Choroid plexus epithelial cell (primary cell): ENCODE measurements at places on chromosomes 5 and 9.

DNA sequence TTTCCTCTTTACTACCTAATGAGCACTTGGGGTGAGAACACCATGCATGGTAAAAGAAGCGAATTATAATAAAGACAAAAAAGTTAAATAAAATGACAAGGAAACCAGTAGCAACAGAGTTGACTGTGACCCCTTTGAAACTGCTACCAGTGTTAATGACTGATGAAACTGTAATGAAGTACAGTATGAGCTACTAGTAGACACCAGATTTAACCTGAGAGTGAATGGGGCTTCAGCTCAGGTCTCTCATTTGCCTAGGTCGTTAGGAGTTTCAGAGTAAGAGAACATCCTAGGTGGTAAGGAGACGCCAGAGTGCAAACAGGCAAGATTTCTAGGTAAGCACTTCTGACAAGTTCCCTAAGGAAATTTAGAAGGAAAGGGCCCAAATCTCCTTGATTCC lies 346.4 kb downstream of the BNC2 start:
- no peak for DNase-seq

GRCh38 chr5:11385251-11385900 lies 518.9 kb downstream of the CTNND2 start:
- DNase-seq: no peak

DNA sequence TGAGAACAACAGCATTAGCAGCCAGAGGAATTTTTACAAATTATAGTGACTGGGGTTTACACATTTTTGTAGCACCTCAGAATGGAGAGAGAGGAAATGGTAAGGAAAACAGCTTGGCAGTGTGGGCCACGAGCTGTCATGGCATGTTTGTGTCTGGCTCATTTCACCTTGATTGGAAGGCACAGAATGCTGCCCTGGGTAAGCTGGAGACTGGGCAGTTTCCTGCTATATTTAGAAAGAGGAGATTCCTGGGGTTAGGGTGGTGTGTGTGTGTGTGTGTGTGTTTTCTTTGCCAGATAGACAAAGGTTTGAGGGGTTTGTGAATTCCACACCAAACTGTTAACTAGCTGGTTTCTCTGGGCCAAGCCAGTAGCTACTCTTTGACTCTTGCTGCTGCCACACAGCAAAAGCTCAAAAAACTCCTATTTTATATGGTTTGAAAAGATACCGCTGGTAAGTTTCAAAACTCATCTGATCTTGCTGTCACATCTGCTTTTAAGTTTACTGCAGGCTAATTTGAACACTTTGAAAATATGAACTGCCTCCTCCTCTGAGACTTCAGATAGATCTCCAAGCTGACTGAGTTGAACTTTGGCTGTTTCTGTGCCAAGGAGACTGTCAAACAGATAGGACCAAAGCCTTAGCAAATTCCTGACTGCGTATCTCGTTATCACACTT lies 9.1 kb downstream of the ARHGAP26 start:
- DNase-seq: peak; percentile 45

DNA sequence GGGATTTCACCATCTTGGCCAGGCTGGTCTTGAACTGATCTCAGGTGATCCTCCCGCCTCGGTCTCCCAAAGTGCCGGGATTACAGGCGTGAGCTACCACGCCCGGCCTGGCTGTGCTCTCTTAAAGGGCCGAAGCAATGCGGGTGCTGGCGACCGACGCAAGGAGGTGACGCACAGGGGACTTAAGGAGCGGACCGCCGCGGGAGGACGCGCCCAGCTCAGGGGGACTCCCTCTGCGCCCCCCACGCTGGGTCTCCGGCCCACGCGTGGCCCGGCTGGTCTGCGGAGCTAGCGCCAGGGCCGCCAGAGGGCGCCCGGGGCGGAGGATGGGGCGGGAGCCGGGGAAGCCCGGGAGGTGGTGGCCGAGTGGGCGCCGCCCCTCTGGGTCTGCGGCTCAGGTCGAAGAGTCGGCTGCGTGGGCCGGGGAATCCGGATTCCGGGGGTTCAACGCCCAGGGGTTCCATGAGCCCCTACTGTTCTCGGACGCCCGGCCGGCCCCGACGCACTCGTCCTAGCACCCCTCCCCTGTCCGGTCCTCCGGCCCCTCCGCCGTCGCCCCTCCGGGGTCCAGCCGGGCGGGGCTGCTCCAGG lies 502 bp upstream of the CERCAM start:
- DNase-seq: peak; percentile 56

- DNase-seq: peak; percentile 49
These were observed 1066.3 kb upstream of the NUDT12 start for GRCh38 chr5:104628911-104629310.

DNA sequence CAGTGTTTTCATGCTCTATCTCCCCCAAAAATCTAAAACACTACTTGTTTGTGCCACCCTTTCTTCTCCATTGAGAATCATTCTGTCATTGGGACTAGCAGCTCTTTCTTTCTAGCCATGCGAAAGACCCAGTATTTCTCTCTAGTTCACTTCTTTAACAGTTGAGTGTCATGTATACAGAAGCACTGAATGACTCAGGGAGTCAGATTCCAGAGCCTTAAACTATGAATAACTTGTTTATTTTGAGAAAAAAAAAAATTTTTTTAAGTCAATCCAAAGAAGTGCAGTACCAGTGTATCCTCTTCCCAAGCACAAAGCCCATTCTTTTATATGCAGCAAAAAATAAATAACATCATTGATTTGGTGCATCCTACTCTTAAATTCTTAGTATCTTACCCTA lies 415.4 kb upstream of the GRAMD2B start:
- peak; percentile 81 for DNase-seq

GRCh38 chr9:15200111-15200510 lies 106.9 kb downstream of the TTC39B start:
- no peak for DNase-seq

DNA sequence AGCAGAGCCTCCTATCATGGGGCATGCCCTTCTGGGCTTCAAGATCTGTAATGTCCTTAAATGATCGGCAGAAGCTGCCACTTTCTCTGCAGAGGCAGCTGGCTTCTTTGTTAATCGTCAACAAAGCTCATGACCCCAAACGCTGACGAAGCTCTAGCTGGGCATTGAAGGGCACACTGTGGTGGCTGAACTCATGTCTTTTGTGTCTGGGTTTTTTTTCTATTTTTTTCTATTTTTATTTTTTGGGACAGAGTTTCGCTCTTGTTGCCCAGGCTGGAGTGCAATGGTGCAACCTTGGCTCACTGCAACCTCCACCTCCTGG lies 65.2 kb upstream of the ASS1 start:
- DNase-seq: no peak

DNA sequence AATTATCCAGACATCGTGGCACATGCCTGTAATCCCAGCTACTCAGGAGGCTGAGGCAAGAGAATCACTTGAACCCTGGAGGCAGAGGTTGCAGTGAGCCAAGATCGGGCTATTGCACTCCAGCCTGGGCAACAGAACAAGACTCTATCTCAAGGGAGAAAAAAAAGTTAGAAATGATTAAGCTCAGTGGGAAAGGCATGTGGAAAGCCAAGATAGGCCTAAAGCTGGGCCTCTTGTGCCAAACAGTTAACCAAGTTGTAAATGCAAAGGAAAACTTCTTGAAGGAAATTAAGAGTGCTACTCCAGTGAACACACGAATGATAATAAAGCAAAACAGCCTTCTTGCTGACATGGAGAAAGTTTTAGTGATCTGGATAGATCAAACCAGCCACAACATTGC lies 43.0 kb downstream of the TBCA start:
- no peak for DNase-seq
